ENCODE measurements at places on chromosomes 3 and 15.

DNA sequence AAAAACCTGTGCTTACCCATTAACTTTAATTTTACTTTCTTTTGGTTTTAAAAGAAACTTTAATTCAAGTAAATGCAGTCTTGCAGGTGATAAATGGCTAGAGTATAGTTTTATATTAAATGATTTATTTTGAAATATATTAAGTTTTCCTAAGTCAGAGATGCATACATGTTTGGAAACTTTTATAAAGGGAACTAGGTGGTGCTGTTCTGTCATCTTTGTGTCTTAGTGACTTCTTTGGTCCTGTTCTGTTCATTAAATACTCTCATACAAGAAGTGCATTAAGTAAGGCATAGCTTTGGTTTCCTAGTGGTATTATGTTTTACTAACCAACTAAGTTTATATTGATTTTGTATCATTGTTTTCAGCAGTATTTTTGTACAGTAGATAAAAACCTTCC lies 15.6 kb downstream of the CADM2 start:
- no peak for DNase-seq

GRCh38 chr3:45765266-45765851 lies 31.0 kb downstream of the SLC6A20 start:
- no peak for DNase-seq

DNA sequence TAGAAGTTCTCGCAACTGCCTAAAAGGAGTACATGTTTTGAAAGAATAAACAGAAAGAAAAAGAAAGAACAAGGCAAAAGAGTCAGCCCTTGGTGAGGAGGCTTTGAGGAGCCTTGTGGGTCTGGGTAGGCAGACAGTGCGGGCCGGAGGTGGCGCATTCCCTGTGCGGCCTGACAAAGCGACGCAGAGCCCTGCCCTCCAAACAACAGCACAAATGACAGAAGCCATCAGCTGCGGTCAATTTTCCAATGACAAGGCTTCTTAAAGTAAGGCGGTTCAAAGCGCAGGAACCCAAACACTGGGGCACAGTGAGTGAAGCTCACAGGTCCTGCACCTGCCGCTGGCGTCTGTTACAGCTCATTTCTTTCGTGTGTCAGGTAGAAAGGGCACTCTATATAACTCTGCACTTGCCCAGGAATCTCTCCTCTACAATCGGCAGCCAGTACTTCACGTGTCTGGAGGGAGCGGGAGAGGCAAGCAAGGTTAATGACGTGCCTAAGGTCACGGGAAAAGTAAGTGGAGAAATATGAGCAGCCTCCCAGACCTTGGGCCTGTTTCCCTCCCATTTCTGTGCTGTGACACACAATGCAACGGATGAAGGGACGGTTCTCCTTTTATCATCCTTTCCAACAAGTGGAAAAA lies 178.1 kb downstream of the OPA1 start:
- no peak for DNase-seq

DNA sequence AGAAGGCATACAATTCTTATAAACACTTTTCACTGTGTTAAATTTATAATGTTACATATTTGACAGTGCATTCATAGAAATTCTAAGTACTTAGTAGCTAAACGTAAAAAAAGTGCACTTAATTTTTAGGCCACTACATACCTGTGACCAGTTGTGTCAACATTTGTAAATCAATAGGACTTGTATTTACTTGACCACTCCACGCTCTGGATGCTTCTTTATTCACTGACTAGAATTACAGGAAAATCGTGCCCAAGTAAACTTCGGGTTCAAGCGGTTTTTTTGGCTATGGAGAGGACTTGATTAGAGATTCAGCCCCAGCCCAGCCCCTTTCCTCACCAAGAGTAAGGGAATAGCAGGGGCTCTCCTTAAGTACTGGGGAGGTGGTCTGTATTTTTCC lies 21.8 kb downstream of the WDR53 start:
- no peak for DNase-seq

DNA sequence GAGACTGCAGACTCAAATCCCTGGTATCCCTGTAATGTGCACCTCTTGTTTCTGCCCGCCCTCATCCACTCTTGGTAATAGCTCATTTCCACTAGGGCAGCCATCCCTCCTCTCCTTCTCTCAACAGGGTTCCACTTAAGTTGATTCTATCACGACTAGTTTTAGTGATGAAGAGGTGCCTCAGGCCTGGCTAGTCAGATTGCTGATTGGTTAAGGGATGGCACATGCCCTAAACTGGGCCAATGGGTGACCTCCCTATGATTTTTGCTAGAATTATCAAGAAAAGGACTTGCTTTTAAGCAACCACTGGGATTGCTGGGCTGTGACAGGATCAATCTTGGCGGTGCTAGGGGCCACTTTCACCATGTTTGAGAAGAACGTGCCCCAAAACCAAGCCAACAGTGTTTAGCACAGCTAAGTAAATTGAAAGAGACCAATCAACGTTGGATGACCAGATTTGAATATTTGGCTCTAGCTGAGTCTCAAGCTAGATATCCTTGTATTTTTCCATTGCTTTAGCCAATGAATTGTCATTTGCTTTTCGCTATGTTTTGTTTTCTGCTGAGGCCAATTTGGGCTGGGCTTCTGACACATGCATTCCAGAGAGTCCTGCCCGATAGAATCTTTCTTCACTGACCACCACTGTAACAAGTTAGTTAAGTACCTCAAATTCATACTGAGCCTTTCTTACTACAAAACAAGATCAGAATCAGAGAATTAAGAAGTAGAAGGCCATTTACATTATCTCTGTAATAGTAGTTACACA lies 131.0 kb downstream of the PDZRN3 start:
- DNase-seq: no peak

GRCh38 chr3:132253262-132253878 lies 63.8 kb upstream of the ACP3 start:
- peak; percentile 26 for DNase-seq

DNA sequence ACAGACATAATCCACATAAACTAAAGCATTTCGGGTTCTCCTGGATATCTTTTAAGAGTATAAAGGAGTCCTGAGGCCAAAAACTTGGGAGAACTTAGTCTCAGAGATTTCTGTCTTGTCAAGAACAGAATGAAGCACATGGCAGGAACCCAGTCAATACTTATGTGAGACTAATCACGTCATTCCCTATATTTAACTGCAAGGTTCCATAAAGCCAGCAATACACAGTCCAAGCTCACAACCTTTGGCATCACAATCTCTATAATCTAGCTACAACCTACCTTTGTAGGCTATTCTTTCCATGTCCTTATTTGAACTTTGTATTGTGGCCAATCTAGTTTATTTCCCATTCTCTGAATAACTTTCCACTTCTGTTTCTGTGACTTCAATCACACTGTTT lies 68.9 kb upstream of the CSPG5 start:
- no peak for DNase-seq

- no peak for DNase-seq
Observed at GRCh38 chr3:32460031-32460749, 42.5 kb downstream of the CMTM6 start.

DNA sequence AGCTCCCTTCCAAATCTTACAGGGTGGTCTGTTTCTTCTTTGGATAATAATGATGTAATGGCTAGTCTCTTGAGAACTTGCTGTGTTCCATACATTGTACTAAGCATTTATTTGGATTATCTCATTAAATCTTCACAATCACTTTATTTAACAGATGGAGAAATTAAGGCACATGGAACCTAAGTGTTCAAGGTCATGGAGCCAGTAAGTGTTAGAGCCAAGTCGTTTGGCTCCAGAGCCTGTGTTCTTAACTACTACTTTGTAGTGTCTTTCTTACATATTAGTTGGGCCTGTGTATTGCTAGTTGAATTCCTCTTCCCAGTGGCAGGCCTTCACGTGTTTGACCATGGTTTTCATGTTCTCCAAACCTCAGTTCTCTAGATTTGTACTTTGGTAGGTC lies 177.8 kb downstream of the ATG7 start:
- DNase-seq: no peak

DNA sequence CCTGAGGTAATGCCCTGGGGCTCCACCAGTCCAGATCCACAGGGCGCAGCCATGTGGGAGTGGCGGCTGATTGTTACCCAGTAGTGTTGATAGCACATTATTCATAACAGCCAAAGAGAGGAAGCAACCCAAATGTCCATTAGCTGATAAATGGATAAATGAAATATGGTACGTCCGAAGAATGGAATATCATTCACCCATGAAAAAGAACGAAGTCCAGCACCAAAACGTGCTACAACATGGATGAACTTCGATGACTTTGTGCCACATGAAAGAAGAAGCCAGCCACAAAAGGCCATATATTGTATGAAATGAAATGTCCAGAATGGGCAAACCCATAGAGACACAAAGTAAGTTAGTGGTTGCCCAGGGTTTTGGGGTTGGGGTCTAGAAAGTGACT lies 6.4 kb downstream of the SMAD6 start:
- no peak for DNase-seq

- DNase-seq: no peak
Observed at GRCh38 chr3:58298190-58298589, 7.9 kb upstream of the RPP14 start.

GRCh38 chr3:129003578-129004112 lies 2.5 kb downstream of the EFCC1 start:
- DNase-seq: no peak

- DNase-seq: no peak
Observed at GRCh38 chr15:92586966-92587365, 68.6 kb downstream of the FAM174B start.

- no peak for DNase-seq
Observed at GRCh38 chr15:25178835-25179672, 224.3 kb downstream of the SNRPN start.

GRCh38 chr3:167723025-167723512 lies 11.6 kb downstream of the PDCD10 start:
- no peak for DNase-seq

DNA sequence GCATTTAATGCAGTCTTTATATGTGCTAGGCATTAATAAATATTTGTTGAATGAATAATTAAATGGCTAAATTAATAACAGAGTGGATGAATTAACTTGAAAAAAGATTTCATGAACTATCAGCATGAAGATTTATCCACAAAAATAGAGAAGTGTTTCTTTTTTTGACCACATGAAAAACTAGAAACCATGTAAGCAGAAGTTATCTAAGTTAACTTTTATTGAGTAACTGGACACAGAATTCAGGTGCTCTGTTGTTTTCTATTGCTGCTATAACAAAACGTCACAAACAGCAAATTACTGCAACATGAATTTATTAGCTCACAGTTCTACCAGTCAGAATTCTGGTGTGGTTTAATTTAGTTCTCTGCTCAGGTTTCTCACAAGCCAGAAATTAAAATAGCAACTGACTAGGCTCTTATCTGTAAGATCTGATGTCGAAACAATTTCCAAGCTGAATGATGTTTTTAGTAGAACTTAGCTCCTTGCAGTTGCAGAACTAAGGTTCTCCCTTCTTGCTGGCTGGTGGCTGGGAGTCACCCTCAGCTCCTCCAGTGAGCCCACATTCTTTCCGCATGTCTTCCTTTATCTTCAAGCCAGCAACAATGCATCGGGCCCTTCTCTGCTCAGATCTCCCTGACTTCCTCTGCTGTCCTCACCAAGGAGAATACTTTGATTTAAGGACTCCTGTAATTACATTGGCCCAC lies 810.2 kb upstream of the ALCAM start:
- DNase-seq: no peak

GRCh38 chr3:152301745-152302181 lies 33.0 kb downstream of the MBNL1 start:
- no peak for DNase-seq

- DNase-seq: no peak
Observed at GRCh38 chr15:98898122-98898521, 109.5 kb downstream of the PGPEP1L start.

DNA sequence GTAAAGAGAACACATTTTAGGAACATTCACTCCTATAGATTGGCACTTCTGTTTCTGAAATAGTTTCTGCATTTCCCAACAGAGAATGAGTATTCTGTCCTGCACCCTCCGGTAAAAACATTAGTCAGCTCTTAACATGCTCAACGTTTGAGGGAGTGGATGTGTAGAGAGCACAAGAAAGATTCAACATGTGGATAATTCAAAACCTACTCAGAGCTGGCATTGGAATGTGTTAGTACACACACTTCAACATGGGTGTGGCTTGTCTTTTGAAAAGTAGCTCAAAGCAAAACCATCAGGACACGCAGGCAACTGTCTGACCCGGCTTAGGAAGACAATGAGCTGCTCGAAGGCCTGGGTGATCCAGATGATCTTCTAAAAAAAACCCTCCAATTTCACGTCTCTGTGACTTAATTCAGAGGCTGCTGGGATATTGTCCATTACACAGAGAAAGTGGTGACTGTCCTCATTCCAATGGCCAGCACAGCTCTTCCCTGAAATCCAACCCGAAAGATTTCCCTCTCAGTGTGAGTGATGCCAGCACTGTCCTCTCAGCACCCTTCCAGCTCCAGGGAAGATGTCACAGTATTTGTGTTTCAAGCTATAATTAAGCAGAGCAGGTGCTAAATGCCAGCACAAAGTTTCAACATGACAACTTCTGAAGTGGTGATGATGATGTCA lies 18.1 kb downstream of the FBN1 start:
- DNase-seq: no peak

- no peak for DNase-seq
Observed at GRCh38 chr3:161838021-161838420, 341.4 kb downstream of the OTOL1 start.

GRCh38 chr3:148727231-148727630 lies 29.5 kb downstream of the AGTR1 start:
- no peak for DNase-seq

All from fibroblast of skin of left biceps (primary cell).